ENCODE measurements at places on chromosomes 4 and X.

- no peak for DNase-seq
Measured at GRCh38 chr4:162838671-162839070, 328.0 kb downstream of the NAF1 start.

- no peak for DNase-seq
Measured at GRCh38 chrX:30791296-30792278, 97.5 kb downstream of the TAB3 start.

DNA sequence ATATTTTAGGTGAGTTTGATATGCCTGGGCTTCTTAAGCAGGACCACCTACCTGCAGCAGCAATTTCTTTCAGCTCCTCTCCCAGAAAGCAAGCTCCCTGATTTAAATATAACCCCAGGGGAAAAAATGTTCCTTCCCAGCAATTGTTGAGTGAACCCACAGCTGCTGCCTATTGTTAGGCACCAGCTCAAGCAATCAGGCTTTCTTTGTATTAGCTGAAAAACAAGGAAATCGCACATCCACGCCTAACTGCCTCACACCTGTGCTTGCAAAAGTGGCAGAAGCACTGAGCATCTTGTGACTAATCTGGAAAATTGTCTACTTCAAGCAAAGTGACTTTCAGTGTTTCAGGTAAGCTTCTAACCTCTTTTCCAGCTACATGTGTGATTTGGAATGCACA lies 432.2 kb downstream of the SMARCA1 start:
- no peak for DNase-seq

DNA sequence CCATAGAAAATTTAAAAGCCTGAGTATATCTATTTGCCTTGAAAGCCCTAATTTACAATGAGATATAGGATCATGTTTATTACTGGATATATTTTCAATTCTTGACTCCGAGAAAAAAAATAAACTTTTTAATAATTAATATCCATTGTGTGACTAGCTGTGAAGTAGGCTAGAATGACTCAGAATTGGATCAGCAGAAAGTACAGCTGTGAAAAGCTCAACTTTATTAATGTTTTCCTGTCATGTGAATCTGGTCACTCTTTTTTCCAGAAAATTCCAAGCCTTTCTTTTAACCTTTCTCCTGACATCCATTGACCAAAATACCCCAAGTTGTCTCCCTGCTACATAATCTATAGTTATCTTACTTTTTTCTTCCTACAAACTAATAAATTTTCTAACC lies 171.8 kb upstream of the PACRGL start:
- peak; percentile 17 for DNase-seq

DNA sequence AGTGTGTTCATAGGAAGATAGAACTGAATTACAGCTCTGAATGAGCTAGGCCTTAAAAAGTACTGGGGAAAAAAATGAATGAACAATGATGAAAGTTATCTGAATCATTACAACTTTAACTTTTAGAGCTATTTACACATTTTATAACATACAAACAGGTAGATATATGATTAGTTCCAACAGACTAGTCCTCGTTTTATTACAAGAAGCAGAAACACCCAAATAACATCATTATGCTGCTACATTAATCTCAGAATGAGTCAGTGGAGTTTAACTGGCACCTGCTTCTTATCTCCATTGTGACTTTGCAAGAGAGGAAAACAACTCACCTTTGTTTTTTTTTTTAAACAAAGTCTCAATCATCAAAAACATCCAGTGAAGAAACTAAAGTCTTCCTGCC lies 15.2 kb downstream of the ATP8A1 start:
- DNase-seq = no peak

GRCh38 chr4:146462251-146462650 lies 59.5 kb downstream of the SLC10A7 start:
- no peak for DNase-seq

GRCh38 chrX:138287205-138287877 lies 424.2 kb downstream of the FGF13 start:
- DNase-seq = no peak

DNA sequence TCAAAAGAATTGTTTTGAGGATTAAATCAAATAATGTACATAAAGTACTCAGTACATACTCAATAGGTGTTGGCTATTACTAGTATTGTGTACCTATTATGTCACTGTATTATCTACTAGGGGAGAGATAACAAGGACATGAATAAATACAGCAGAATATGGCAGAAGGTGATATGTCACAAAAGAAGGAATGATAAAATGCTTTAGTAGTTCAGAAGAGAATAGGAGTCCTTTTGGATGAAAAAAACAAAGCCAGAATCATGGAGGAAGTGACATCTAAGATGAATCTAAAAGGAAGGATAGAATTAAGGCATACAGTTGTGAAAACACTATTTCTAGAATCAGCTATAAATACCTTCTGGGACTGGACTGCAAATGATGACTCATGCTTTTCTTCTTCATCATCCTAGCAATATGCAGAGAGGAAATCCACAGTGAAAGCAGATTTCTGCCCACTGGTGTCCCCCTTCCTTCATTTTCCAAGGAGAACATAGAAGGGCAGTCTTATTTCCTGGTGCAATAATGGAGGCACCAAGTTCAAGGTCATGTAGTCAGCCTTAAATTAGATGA lies 98.7 kb downstream of the GLUD2 start:
- DNase-seq = no peak

GRCh38 chr4:66926687-66927086 lies 618.6 kb downstream of the CENPC start:
- no peak for DNase-seq

GRCh38 chr4:181161669-181162068 lies 1081.5 kb upstream of the TENM3 start:
- no peak for DNase-seq

DNA sequence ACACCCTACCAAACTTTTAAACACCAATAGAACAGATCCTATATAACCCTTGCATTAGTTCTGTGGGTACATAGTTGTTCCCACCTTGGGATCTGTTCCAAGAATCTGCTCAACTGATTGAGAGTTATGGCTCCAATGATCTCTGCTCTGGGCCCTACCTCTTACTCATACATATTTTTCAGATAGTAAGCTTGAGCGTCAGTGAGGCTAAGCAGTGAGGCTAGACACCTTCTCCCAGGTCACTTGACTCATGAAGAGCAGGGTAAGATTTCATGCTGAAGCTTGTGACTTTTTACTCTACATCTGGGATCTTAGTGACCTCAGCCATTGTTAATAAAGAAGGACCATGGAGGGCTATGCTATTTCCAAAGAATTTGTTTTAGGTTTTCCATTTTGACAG lies 23.1 kb upstream of the TNIP3 start:
- no peak for DNase-seq

DNA sequence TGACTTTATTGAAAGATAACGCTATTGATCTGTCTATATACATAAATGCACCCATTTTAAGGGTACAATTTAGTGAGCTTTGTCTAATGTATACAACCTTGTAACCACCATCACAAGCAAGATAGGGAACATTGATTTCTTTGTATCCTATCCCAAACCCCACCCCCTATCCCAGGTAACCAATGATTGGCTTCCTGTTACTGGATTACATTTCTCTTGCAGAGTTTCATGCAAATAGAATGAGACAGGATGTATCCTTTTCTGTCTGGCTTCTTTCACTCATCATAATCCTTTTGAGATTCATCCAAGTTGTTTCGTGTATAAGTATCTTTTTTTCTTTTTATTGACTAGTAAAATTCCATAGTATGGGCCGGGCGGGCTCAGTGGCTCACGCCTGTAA lies 1.6 kb upstream of the GRIPAP1 start:
- no peak for DNase-seq

DNA sequence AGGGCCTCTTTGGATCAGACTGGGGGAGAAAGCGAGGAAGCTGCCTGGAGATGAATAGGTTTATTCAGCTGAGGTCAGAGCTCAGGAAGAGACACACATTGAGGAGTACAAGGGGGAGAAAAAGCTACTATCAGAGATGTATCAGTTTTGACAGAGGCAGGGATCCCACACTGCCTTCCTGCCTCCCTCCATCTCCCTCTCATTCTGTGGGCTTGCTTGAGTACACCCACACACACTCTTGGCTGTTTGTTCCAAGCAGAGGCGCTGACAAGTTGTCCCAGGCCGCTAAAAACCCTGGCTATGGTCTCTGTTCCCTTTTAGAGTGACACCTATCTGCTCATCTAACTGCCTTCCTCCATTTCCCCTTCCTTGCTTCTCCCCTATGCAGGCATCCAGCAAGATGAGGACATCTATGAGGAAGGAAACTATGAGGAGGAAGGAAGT lies 5.2 kb downstream of the TSPYL2 start:
- no peak for DNase-seq

- no peak for DNase-seq
Measured at GRCh38 chr4:13284932-13285331, 199.2 kb downstream of the RAB28 start.

GRCh38 chr4:139857021-139857420 lies 191.4 kb downstream of the MGST2 start:
- DNase-seq = no peak

GRCh38 chr4:106317815-106318214 lies 1.5 kb downstream of the AIMP1 start:
- DNase-seq = no peak
